ENCODE measurements at places on chromosomes 6 and 20.

DNA sequence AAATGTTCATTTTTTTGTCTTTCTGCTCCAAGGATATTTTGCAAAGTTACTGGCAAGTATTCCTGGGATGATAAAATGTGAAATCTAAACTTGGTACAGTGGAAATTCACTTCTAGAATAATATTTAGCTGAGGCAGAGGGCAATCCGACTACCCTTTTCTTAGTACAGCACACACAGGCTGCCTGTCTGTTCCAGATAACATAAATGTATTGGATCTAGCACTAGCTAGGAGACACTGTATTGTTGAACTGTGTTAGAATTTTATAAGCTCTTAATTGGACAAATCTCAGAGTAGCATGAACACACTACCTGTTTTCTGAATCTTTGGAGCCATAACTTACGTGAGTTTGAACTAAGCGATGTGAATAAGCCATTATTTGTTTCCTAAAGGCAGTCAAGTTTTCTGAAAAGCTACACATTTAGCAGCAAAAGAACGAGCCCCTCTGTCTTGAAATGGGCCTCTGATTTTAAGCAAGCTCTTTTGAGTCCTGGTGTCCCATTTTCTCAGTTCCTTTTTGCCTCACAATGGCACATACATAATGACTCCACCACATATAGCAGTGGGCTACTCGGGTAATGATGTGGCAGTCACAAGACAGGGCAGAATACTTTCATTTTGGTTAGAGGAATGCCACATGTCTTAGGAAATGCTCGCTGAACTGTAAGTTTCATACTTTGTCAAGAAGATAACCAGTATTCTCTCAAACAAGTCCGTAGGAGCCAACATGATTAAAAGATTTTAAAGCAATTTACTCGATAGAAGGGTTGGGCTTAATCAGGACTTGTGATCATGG lies 116.5 kb upstream of the ESR1 start:
- DNase-seq = no peak

DNA sequence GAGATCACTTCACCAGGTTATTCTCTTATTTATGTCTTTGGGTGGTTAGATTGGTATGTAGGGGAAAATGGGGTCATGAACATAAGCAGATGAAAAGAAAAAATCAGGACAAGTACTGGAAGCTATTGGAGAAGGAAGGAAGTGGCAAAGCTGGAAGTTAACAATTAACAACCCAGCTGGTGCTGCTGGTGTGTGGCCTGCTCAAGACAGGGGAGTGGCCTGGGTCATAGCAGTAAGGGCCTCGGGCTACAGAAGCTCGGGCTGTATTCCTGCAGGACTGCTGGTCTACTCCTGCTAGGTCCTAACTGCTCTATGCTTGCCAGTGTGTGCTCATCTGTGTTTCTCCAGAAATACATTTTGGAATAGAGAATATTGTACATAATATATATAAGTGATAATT lies 19.6 kb downstream of the MYLIP start:
- DNase-seq = no peak

DNA sequence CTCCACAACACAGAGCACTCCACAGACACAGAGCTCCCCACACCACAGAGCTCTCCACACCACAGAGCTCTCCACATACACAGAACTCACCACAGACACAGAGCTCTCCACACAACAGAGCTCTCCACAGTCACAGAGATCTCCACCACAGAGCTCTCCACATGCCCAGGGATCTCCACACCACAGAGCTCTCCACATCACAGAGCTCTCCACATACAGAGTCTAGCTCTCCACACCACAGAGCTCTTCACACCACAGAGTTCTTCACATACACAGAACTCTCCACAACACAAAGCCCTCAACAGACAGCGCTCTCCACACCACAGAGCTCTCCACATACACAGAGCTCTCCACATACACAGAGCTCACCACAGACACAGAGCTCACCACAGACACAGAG lies 55.3 kb downstream of the ERMARD start:
- DNase-seq = no peak

GRCh38 chr20:10696650-10697049 lies 22.9 kb upstream of the JAG1 start:
- no peak for DNase-seq

- DNase-seq = no peak
Observed at GRCh38 chr6:7917729-7918128, 7.1 kb upstream of the TXNDC5 start.

GRCh38 chr6:156864557-156864956 lies 87.4 kb downstream of the ARID1B start:
- no peak for DNase-seq

- DNase-seq = no peak
Observed at GRCh38 chr6:15366003-15366535, 120.2 kb downstream of the JARID2 start.

- no peak for DNase-seq
Observed at GRCh38 chr6:52230685-52231084, 13.6 kb downstream of the IL17F start.

- no peak for DNase-seq
Observed at GRCh38 chr6:140671926-140672325, 1297.5 kb upstream of the CITED2 start.

DNA sequence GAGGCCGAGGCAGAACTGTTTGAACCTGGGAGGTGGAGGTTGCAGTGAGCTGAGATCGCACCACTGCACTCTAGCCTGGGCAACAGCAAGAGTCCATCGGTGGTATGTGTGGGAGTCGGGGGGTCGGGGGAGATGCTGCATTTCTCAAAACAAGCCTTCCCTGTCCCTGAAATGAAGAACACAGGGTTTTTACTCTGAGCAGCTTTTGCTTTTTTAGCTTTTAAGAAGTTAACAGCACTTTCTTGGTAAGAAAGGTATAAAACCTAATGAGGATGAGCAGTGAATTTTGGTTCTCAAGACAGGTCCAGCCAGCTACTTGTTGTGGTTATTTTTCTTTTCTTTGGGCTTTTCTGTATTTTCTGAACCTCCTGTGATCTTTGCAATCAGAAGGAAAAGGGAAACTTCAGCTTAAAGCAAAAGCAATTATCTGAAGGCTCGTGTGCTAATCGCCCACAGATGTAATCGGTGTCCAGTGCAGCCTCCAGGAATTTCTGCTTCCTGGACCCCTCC lies 3.7 kb downstream of the RPL10A start:
- no peak for DNase-seq

GRCh38 chr6:135703007-135703406 lies 148.5 kb upstream of the PDE7B start:
- DNase-seq = no peak

- no peak for DNase-seq
Observed at GRCh38 chr20:47708140-47708807, 77.0 kb downstream of the SULF2 start.

DNA sequence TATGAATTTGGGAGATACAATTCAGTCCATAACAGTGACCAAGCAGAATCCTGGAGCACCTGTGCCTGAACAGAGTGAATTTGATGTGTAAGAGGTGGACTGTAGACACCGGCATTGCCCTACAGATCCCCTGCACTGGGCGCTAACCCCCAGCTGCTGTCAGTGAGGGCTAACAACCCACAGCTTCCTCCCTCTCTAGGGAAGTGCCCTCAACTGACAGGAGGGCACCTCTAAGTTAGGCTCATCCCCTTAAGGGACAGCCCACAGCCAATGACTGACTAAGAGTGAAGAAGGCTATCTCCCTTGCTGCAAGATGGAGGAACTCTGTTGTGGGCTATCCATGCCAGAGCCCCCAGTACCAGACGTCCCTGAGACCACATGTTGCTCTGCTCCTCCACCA lies 15.3 kb upstream of the BPIFB1 start:
- DNase-seq = no peak

- no peak for DNase-seq
Observed at GRCh38 chr6:101393829-101394251, 332 bp downstream of the GRIK2 start.

DNA sequence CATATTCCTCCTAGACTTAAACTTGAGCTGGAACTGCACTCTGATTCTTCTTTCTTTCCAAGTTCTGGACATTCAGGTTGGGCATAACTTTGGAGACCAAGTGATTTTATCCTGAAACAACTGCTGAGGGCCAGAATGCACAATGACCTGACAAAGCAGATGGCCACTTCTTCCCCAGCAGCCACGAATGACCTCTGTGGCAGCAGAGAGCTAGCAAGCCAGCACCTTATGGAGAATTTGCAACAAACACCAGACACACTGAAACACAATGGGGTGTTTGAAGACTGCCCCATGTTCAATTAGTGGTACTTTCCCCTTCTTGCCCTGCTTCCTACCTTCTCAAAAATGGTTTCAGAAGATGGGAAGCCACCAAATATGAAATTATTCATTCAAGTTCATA lies 4.2 kb upstream of the TENT5A start:
- no peak for DNase-seq

- no peak for DNase-seq
Observed at GRCh38 chr6:150692604-150693003, 92.9 kb downstream of the PLEKHG1 start.

GRCh38 chr6:38239719-38240451 lies 399.8 kb downstream of the BTBD9 start:
- no peak for DNase-seq

- DNase-seq = no peak
Observed at GRCh38 chr6:27448456-27448855, 24.4 kb downstream of the ZNF184 start.

DNA sequence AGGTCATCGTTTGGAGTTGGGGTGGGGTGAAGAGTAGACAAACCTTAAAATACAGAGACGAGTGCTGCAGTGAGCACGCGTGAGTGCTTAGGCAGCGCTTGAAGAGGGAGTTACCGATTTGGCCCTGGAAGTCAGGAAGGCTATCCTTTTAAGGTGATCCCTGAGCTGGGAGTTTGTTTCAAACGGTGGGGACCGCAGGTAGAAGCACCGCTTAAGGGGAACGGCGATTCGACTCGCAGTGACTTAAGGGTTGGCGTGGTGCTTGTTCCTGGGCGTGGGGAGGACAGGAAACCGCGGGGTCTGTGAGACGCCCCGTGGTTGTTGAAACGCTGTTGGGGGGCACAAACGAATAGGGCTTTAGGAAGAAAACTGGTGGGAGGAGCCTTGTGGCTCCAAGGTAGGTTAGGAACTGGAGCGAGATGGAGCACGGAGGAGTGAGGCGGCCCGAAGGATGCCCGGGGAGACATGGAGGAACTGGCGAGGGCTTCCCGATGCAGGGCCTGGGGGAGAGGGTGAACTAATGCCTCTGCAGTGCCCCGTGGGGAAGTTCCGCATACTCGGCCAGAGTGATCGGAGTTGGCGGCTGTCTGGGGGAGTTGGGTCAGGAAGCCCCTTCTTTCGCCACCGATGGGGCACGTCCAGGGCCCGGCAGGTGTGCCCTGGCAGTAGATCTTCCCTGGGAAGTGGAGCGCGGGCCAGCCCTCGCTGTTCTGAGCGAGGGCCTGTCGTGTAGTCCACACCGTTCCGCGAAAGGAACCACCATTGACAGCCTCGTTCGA lies 1.3 kb upstream of the CDYL start:
- DNase-seq = no peak

- DNase-seq = no peak
Observed at GRCh38 chr6:123423130-123423529, 213.6 kb downstream of the TRDN start.

DNA sequence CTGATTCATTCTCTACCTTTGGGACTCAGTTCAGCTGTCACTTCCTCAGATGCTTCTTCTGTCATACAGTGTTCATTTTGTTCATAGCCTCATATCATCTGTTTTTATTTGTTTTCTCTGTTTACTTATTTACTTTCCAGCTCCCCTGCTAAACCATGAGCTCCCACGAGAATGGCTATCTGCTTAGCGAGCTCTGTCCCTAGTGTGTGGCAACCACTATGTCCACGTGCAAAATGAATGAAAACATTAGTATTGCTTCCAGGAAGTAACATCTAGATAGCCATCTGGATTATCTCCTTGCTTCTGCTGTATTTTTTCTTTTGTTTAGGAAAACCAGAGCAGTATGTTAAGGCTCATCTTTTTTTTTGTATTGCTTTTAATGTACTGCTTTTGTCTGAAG lies 417.0 kb upstream of the SLC35B3 start:
- DNase-seq = no peak

DNA sequence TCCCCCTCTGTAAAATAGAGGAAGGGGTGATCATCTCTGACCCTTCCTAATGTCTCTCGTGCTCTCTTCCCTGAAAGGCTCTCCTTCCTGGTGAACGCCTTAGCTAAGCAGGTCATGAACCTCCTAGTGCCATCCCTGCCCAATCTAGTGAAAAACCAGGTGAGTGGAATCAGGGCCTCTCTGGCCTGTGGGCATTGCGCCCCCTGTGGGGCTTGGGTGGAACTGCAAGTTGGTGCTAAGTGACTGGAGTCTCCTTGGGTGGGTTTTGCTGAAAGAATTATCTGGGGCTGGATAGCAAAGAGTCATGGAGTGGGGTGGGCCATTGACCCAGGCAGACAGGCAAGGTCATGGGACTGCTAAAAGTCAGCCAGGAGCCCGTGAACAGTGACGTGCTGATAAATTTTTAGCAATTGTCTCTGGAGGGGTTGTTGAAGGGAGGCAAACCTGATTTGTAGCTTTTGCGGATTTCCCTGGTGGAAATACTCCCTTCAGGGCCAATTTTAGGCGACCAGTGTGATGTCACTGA lies 8.9 kb downstream of the BPIFB1 start:
- DNase-seq = peak; percentile 31

- no peak for DNase-seq
Observed at GRCh38 chr6:118187568-118188164, 280.6 kb downstream of the SLC35F1 start.

DNA sequence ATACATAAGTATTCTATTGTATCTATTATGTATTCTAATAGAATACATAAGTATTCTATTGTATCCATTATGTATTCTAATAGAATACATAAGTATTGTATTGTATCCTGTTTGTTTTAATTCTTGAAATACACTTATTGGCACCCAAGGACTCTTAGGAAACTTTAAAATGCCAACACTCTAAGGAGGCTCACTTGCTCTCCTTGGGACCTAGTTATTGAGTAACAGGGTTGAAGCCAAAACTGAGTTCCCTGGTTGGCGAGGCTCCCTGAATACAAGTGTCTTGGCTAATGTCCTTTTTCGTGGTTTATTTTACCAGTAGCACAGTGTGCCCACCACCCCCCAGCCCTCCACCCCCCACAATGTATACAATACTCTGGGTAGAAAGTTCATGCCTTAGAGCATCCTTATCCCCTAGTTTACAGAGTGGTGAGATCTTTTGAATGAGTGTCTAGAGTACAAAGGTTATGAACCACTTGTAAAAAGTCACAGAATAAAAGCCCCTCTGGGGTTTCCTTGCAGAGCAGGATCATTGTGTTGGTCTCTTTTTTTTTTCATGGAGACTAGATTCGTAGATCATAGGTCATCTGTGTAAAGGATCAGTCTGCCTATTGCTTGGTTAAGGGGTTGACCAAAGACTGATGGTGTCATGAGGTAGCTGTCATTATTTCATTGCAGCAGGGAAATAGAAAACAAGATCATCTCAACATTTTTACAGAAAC lies 32.5 kb upstream of the PRDM1 start:
- DNase-seq = no peak

DNA sequence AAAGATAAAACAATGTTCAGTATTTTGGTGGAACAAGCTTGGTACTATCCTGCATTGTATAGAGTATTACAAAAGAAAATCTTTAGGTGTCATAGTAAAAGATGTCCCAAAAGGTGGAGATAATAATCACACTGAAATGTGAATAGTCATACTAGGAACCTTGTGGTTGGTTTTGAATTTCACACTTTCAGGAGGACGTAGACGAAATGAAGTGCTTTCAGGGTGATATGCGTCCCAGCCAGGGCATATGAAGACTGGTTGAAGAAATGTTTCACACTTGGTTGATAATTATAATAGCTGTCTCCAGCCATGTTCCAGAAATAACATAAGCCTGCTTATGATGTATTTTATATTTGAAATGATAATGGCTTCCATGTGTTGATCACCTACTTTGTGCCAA lies 60.4 kb downstream of the SCAND1 start:
- DNase-seq = no peak
